Natural killer cell treated with Interleukin-12 subunit alpha and Interleukin-12 subunit beta and Interleukin-15 and Interleukin-18, amount 100 ng/mL, for 72 hours (primary cell): ENCODE measurements at places on chromosomes 1 and 21.
A peak's percentile ranks its signal among the peaks of the same experiment; 100 is the strongest.

DNA sequence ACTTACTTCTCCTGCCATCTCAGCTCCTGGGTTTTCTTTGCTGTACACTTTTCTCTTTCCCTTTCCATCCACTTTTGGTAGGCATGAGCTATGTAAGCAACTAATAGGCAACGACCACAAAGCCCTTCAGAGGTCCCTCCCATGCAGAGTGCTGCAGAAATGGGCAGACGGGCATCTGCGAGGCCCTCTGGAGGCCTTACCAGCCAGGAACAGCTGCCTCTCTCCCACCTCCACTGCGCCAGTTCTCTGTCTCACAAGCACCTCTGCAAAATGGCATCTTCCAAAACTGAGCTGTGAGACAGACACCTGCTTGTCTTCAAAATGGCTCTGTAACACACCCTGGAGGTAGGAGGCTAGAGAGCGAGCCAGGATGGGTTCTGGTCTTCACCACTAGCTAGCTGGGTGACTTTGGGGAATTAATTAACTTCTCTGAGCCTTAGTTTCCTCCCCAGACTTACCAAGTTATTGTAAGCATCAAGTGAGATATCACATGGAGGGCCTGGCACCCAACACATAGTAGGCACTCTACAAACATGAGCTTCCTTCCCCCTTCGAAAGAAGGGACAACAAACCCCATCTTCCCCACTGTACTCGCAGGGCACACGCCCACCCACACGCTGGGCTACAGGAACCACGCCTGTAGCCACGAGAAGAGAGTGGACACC, 62.0 kb downstream of the BCAR3 start:
- no peak for DNase-seq
- H3K36me3 ChIP-seq, result no peaks in the 10 kb centered on the region
- H3K27me3 ChIP-seq, result peaks cover 4% of the 10 kb centered on the region
- peaks cover 41% of the 10 kb centered on the region for H3K4me1 ChIP-seq
- no peak overlapping the region for H3K4me3 ChIP-seq

DNA sequence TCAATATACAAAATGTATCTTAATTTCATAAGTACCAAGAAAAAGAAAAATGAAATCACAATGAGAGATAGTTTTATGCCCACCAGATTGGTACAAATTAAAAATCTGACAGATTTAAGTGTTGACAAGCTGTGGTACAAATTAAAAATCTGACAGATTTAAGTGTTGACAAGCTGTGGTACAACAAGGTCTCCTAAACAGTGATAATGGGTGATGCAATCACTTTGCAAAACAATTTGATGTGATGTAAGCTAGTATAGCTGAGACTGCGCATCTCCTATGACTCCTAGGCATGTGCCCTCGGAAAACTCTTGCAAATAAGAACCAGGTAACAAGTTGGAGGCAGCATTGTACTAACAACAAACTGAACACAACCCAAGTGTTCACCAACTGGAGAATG, 100.6 kb downstream of the LPAR3 start:
- no peak overlapping the region for H3K4me3 ChIP-seq
- H3K4me1 ChIP-seq, result no peaks in the 10 kb centered on the region
- DNase-seq, result no peak
- no peak overlapping the region for H3K27ac ChIP-seq

GRCh38 chr1:33654267-33654834, 181.9 kb downstream of the ZSCAN20 start:
- no peak for DNase-seq
- H3K4me1 ChIP-seq, result no peaks in the 10 kb centered on the region
- peaks cover 8% of the 10 kb centered on the region for H3K27me3 ChIP-seq
- H3K27ac ChIP-seq, result no peak overlapping the region
- no peak overlapping the region for H3K4me3 ChIP-seq

- peaks cover 12% of the 10 kb centered on the region for H3K4me1 ChIP-seq
- H3K27me3 ChIP-seq, result no peaks in the 10 kb centered on the region
- DNase-seq, result no peak
Measured at GRCh38 chr1:2976180-2976562, 45.1 kb upstream of the ACTRT2 start.

GRCh38 chr21:15221799-15222386, 157.1 kb upstream of the NRIP1 start:
- no peak for DNase-seq
- no peaks in the 10 kb centered on the region for H3K36me3 ChIP-seq
- H3K4me3 ChIP-seq, result no peak overlapping the region
- no peaks in the 10 kb centered on the region for H3K4me1 ChIP-seq
- H3K27ac ChIP-seq, result no peak overlapping the region
- H3K27me3 ChIP-seq, result peaks cover 8% of the 10 kb centered on the region

DNA sequence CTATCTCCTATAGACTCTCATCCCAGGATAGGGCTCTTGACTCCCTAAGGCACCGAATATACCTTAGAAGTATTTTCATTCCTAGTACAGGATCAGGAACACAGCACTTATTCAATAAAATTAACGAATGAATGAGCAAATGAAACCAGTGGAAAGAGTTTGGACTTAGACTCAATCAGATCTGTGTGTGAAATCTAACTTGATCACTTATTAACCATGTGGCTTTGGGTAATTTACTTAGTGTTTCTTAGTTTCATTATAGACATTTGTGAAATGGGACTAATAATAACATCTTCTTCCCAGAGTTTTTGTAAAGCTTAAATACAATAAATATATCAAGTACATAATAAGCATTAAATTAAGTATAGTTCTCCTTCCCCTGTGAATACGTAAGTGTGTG, 230.1 kb downstream of the ADGRL2 start:
- H3K27ac ChIP-seq, result no peak overlapping the region
- no peak overlapping the region for H3K4me3 ChIP-seq
- DNase-seq, result no peak
- no peaks in the 10 kb centered on the region for H3K4me1 ChIP-seq

GRCh38 chr21:37904856-37905255, 11.4 kb downstream of the KCNJ6 start:
- no peaks in the 10 kb centered on the region for H3K4me1 ChIP-seq
- no peak for DNase-seq
- peaks cover 28% of the 10 kb centered on the region for H3K27me3 ChIP-seq
- no peak overlapping the region for H3K27ac ChIP-seq
- no peak overlapping the region for H3K4me3 ChIP-seq

GRCh38 chr1:81989524-81989923, 188.8 kb downstream of the ADGRL2 start:
- no peak overlapping the region for H3K27ac ChIP-seq
- H3K27me3 ChIP-seq, result no peaks in the 10 kb centered on the region
- no peak for DNase-seq
- no peak overlapping the region for H3K4me3 ChIP-seq

DNA sequence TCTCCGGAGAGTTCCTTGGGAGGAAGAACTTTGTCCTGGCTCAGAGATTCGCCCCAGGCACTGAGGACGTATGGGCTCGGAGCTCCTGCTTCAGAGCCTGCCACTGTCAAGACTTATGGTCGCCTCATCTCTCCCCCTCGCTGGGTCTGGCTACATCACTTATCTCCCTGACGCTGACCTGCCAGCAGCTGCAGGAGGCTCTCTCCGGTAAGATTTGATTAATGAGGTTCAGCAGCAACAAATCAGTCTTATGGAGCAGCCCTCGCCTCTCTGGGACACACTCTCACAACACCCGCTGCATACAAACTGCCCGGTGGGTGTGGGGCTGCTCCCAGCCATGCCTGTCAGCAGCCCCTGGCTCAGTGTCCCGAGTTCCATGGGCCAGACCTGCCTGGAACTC, 297.8 kb downstream of the RRAGC start:
- no peak for DNase-seq
- no peak overlapping the region for H3K27ac ChIP-seq
- H3K4me1 ChIP-seq, result peaks cover 47% of the 10 kb centered on the region
- H3K36me3 ChIP-seq, result no peaks in the 10 kb centered on the region
- H3K27me3 ChIP-seq, result peaks cover 27% of the 10 kb centered on the region
- no peak overlapping the region for H3K4me3 ChIP-seq

GRCh38 chr1:6180268-6180706, at the start of gene CHD5:
Gene CHD5 (minus strand): TSS chr1:6180321. CDS start chr1:6180023, 298 bp downstream.
- DNase-seq, result no peak
- no peak within 1 kb of the TSS for H3K27ac ChIP-seq
- H3K36me3 ChIP-seq, result peaks cover 4% of the 10 kb centered on the region
- peak within 1 kb of the TSS; percentile 66 for H3K4me3 ChIP-seq
- H3K27me3 ChIP-seq, result peaks cover 25% of the 10 kb centered on the region

DNA sequence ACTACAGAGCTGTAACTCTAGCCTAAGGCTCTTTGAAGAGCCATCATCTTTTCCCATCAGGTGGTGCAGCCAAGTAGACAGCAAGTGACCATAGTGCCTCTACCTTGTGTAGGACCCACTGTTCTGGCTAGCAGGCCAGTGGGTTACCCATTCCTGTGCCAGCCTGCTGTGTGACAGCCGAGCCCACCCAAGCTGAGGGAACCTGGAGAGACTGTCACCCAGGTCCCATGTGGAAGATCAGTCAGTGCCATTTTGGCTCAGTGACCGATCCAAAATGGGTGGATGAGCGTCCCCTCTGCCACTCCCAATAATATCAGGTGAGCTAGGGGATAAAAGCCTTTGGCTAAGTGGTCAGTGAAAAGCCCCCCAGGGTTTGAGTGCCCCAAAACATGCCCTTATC, 417.9 kb downstream of the MATN1 start:
- H3K4me1 ChIP-seq, result no peaks in the 10 kb centered on the region
- no peak overlapping the region for H3K4me3 ChIP-seq
- H3K27ac ChIP-seq, result no peak overlapping the region
- no peaks in the 10 kb centered on the region for H3K36me3 ChIP-seq

DNA sequence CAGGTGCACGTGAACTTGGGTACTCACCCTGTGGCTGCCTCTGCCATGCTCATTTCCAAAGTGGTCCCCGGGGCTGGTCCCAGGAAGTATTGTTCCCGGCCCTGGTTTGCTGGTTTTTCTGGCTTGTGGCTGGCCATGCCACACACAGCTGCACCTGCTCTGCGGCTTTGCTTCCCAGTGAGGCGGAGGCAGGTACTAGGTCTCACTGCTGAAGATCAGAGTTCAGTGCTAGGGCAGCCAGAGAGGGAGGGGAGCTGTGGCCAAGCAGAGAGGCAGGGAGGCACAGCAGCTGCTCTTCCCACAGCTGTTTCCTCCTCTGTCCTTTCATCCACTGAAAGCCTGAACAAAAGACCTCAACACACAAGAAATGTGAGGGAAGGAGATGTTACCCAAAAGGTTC, 30.5 kb downstream of the ENO1 start:
- no peak for DNase-seq
- H3K4me3 ChIP-seq, result no peak overlapping the region
- no peaks in the 10 kb centered on the region for H3K27me3 ChIP-seq
- H3K36me3 ChIP-seq, result no peaks in the 10 kb centered on the region
- no peak overlapping the region for H3K27ac ChIP-seq
- no peaks in the 10 kb centered on the region for H3K4me1 ChIP-seq

GRCh38 chr1:41802532-41803501, 115.9 kb downstream of the HIVEP3 start:
- no peaks in the 10 kb centered on the region for H3K36me3 ChIP-seq
- H3K27me3 ChIP-seq, result no peaks in the 10 kb centered on the region
- peaks cover 81% of the 10 kb centered on the region for H3K4me1 ChIP-seq
- H3K27ac ChIP-seq, result peak overlapping the region; percentile 92
- peak; percentile 73 for DNase-seq

GRCh38 chr1:240312872-240313271, 221.2 kb downstream of the FMN2 start:
- DNase-seq, result no peak
- H3K36me3 ChIP-seq, result no peaks in the 10 kb centered on the region
- H3K27ac ChIP-seq, result no peak overlapping the region
- no peaks in the 10 kb centered on the region for H3K4me1 ChIP-seq

DNA sequence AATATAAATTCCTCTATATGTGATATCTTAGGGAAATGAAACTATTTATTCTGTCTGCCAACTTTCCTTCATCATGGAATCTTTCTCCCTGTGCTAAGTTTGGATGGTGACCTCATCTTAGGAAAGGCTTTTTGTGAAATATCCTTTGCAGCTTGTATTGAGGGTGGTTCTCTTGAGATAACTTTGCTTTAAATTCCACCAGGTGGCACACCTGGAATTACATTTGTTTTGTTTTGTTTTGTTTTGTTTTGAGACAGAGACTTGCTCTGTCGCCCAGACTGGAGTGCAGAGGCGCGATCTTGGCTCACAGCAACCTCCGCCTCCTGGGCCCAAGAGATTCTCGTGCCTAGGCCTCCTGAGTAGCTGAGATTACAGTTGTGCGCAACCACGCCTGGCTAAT, 7.6 kb upstream of the CD1A start:
- H3K4me1 ChIP-seq, result peaks cover 16% of the 10 kb centered on the region
- no peak overlapping the region for H3K27ac ChIP-seq
- no peak overlapping the region for H3K4me3 ChIP-seq
- H3K27me3 ChIP-seq, result peaks cover 66% of the 10 kb centered on the region
- H3K36me3 ChIP-seq, result peaks cover 8% of the 10 kb centered on the region

DNA sequence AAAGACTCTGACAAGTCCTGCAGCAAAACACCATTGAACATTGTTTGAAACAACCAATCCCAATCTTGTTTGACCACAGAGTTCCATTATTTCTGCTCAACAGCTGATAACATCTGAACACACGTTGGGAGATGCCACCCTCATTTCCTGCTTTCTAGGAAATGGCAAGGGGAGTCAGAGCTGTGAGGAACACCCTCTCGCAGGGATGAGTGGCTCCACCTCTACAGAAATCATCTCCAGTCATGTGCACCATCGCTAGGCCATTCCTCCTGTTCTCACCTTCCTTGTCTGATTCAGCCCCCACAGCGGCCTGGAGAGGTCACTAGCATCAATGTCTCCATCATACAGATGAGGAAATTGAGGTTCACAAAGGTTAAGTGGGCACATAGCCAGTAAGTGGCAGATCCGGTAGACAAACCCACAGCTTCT, 22.4 kb upstream of the RUNX3 start:
- peaks cover 66% of the 10 kb centered on the region for H3K4me1 ChIP-seq
- peak; percentile 82 for DNase-seq
- H3K36me3 ChIP-seq, result peaks cover 15% of the 10 kb centered on the region
- peak overlapping the region; percentile 71 for H3K4me3 ChIP-seq
- no peaks in the 10 kb centered on the region for H3K27me3 ChIP-seq

DNA sequence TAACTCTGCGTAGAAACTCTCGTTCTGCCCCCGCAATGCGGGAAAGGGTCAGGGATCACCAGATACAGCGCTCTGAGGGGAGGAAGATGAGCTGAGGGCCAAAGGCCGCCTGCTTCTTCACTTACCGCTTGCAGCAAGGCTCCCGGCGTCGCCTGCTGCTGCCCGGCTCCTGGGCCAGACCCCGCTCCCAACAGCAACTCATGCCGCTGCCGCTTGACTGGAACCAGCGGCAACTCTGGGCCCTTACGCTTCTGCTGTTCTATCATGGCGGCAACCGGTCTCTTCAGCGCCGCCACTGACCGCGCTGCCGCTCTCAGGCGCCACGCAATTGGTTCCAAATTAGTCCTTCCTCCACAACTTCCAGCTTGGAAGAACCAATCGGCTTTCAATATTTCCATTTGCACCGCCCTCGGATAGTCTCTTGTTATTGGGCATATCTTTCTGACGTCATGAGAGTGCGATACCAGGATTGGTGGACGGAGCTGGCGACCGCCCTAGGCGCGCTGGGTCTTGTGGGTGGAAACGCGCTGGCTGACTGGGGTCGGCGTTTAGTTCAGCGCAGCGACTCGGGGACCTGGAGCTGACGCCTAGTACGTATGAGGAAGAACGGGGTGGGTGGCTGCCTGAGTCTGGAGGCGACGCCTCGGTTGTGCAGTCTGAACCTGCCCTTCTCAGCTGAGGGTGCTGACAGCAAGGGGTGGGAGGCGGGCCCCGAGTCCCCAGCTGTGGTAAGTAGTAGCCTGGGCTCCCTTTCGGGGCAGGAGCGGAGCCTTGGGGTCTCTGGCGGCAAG, at the start of the genes SNRNP40 and ZCCHC17:
Gene SNRNP40, minus strand, starts transcription at position 303 of the 791 bp plus-strand sequence. Its CDS starts 37 bp downstream, at position 266.
Gene ZCCHC17, plus strand, starts transcription at position 547 of the 791 bp plus-strand sequence. CDS start 13,067 bp downstream, outside the sequence.
- DNase-seq, result peak; percentile 96
- no peaks in the 10 kb centered on the region for H3K27me3 ChIP-seq
- no peak within 1 kb of the TSS for H3K27ac ChIP-seq
